ENCODE measurements at places on chromosomes 5 and 9. TPM values are rescaled to one million over a fixed set of nuclear protein-coding genes. Genes with fewer than 3 reads are reported as not detected.

The ARID3C gene
- not detected for total RNA-seq

The OMD gene
- not detected for total RNA-seq

The CCL28 gene
- 1.2 TPM for total RNA-seq

The LAMC3 gene
- 0.07 TPM for total RNA-seq

The FBP1 gene
- total RNA-seq: 0.21 TPM

The FGF1 gene
- 2.0 TPM for total RNA-seq

The ARHGAP26 gene
- total RNA-seq: 1.5 TPM

The PRRX2 gene
- 1.2 TPM for total RNA-seq

The SPINK13 gene
- not detected for total RNA-seq

The EPB41L4A gene
- total RNA-seq: 4.7 TPM

The ECM2 gene
- not detected for total RNA-seq

The OBP2B gene
- total RNA-seq: not detected

The ORM2 gene
- not detected for total RNA-seq

The PKD2L2 gene
- total RNA-seq: not detected

The CLK4 gene
- 10.4 TPM for total RNA-seq

The OTULINL gene
- total RNA-seq: 0.99 TPM

The MEIKIN gene
- total RNA-seq: not detected
